ENCODE measurements at places on chromosomes 11 and 22.

GRCh38 chr22:37154925-37155712 is 5.4 kb upstream of the IL2RB start:
- DNase-seq = no peak

DNA sequence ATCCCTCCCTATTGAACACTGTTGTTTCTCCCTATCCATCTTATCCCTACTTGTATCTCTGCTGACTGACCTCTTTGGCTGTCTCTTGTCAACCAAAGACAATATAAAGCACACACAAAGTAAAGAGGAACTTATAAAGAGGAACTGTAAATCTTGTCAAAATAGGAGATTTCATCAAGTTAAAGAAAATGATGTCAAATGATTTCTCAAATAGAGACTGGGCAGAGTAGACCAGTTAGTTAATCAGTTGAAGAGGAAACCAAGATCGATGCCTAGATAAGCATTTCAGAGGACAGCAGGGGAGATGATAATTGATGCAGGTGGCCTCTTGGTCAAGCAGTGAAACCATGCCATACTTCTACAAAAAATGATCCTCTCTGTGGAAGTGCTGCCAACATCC is 22.7 kb downstream of the KCNQ1OT1 start:
- no peak for DNase-seq

- DNase-seq = no peak
These were observed 5.5 kb downstream of the LRRC74B start for GRCh38 chr22:21051145-21051830.

- DNase-seq = no peak
These were observed 427.4 kb upstream of the CADM1 start for GRCh38 chr11:115931548-115932083.

DNA sequence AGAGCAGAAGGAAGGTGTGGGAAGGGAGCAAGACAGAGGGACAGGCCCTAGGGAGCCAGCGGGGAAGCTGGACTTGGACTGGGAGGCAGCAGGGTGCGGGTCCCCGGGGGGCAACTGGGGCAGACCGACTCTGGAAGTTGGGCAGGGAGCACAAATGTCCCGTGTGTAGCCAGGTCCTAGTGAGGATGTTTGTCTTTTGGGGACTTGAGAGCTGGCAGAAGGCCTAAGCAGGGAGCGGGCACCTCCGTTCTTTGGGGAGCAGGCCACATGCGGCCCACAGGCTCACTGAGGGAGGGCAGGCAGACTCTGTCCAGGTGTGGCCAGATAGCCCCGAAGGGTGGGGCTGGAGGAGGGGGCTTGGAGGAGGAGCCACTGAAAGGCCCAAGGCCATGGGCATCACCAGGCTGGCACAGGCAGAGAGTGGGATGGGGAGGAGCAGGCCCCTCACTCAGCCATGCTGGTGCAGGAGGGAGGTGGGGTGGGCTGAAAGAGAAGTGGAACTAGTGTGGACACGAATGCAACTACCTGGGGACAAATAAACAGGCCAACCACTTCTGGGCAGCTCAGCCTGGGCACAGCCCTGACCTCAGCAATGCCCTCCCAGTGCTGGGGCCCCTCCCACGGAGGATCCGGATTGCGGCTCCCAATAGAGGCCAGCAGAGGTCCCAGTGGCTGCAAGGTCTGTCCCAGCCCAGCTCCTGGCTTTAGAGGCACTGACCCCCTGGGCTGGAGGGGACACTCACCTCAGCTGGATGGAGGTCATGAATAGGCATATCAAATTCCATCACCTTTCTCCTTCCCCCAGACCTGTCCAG is 1.3 kb upstream of the SCARF2 start:
- DNase-seq = no peak

- no peak for DNase-seq
These were observed 149.8 kb upstream of the LARGE1 start for GRCh38 chr22:34070051-34070450.

DNA sequence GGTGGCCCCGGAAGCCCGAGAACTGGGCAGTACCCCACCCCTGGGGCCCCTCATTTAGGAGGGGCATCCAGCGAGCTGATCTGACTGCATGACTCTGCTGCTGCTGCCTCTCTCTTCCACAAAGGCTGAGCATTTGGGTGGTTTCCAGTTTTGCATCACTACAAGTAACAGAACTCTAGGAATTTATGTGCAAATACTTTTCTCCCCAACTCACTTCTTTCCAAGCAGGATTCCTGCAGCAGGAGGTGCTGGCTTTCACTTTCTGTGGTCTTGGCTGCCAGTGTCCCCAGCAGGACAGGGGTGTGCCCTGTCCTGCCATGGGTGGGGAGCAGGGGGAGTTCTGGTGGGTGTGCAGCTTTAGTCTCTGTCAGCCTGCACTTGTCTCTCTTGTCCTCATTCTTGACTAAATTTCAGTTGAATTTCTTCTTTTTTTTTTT is 21.2 kb downstream of the UPB1 start:
- no peak for DNase-seq

- DNase-seq = no peak
These were observed 9.3 kb downstream of the LARGE2 start for GRCh38 chr11:45931739-45932138.

- DNase-seq = no peak
These were observed at the start of gene DLG2 for GRCh38 chr11:85627332-85627997. Gene DLG2 (minus strand): TSS chr11:85627344.

GRCh38 chr11:9151631-9152030 is 60.2 kb upstream of the SCUBE2 start:
- DNase-seq = no peak

GRCh38 chr11:106988151-106989077 is 29.9 kb downstream of the GUCY1A2 start:
- no peak for DNase-seq

- DNase-seq = no peak
These were observed 73.3 kb upstream of the B3GAT1 start for GRCh38 chr11:134485316-134485715.

DNA sequence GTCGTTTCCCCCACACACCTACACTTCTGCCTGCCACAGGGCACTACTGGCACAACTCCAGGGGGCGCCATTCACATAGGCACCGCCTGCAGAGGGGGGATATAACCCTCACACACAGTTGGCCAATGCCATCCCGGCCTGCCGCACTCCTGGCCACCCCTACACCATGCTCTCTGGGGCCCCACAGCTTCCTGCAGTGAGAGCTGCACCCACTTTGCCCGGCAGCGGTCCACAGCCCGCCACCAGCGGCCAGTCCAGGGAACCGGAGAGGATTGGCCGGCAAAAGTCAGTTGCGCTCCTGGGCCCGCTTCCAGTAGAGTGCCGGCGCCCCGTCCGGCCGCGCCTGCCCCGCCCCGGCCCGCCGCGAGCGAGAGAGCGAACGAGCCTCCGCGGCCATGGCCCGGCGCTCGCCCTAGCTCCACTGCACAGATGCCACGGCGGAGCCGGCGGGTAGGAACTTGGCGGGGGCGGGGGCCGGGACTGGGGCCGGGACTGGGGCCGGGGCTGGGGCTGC is 25.6 kb upstream of the SUSD2 start:
- peak; percentile 32 for DNase-seq

DNA sequence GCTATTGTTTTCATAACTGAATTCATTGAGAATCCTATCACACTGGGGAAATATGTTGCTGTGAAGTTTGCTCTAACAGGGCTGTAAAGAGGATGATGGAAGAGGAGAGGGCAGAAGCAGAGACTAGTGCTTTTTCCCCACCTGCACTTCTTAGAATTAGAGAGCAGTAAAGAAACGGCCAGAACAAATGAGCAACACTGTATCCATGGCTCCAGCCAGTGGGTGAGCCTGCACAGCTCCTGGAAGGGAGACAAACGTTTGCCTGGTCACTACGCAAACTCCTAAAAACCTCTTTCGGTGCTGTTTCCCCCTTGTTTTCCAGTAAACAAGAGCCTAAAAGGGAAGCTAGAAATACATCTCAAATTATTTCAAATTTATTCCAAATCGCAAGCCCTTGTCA is 22.2 kb upstream of the OR10D3 start:
- no peak for DNase-seq

GRCh38 chr11:111733016-111733415 is 33.2 kb downstream of the PPP2R1B start:
- no peak for DNase-seq

DNA sequence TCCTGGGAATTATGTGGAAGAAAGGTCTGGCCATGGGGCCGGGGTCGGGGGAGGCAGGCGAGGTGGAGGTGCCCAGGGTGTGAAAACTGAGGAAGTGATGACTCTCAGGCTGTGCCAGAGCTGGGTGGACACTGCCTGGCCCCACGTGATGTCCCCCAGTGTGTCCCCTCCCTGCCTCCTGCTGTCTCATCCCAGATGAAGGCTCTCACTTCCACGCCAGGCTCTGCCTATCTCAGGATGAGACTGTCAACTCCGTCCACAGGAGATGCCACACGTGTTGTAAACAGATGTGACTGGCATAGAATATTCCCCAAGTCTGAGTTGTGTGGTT is 51.4 kb downstream of the RPS6KA4 start:
- no peak for DNase-seq

DNA sequence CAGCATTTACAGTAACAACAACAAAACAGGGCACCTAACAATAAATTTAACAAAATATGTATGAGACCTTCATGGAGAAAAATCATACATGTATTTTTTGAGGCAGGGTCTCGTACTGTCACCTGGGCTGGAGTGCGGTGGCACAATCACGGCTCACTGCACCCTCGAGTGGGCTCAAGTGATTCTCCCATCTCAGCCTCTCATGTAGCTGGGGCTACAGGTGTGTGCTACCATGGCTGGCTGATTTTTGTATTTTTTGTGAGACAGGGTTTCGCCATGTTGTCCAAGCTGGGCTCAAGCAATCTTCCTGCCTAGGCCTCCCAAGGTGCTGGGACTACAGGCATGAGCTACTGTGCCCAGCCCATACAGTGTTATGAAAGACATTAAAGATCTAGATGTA is 278.1 kb downstream of the SWAP70 start:
- no peak for DNase-seq

GRCh38 chr11:40240284-40240683 is 1219.2 kb downstream of the LRRC4C start:
- DNase-seq = no peak

DNA sequence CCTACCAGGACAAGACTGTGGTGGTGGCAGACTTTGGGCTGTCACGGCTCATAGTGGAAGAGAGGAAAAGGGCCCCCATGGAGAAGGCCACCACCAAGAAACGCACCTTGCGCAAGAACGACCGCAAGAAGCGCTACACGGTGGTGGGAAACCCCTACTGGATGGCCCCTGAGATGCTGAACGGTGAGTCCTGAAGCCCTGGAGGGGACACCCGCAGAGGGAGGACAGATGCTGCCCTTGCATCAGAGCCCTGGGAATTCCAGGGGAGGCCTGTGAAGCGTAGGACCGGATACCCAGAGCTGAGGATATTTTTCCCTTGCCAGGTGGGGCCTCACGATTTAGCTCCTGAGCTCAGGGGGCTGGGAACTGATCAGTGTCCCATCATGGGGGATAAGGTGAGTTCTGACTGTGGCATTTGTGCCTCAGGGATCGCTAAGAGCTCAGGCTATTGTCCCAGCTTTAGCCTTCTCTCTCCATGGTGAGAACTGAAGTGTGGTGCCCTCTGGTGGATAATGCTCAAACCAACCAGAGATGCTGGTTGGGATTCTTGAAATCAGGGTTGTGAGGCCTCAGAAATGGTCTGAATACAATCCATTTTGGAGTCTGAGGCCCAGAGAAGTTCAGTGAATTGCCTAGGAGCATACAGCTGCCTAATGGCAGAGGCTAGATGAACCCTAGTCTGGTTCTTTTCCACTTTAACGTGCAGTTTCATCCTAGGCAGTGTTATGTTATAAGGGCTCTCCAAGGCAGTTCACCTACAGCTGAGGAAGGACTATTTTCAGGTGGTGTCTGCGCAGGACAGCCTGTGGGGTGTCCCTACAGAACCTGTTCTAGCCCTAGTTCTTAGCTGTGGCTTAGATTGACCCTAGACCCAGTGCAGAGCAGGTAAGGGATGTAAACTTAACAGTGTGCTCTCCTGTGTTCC is 19.5 kb downstream of the PIK3IP1 start:
- peak; percentile 31 for DNase-seq

- DNase-seq = no peak
These were observed 7.9 kb upstream of the TPP1 start for GRCh38 chr11:6626971-6627761.
